ENCODE measurements at places on chromosomes 2 and 18.

DNA sequence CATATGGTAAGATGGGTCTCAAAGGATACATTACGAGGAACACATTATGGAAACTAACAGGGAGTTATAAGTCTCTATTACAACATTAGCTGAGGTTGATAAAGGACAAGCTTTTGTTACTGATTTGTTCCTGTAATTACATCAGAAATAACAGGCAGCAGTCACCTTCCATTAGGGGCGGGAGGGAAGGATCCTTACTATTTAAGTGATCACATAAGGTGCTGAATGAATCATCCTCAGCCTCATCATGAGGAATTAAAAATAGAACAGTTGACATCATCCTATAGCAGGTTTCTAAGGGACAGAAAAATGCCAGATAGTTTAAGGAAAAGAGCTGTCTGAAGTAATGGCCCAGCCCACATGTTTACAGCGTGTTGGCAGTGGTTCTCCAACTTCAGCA is 86.9 kb upstream of the MGAT5 start:
- DNase-seq = no peak

DNA sequence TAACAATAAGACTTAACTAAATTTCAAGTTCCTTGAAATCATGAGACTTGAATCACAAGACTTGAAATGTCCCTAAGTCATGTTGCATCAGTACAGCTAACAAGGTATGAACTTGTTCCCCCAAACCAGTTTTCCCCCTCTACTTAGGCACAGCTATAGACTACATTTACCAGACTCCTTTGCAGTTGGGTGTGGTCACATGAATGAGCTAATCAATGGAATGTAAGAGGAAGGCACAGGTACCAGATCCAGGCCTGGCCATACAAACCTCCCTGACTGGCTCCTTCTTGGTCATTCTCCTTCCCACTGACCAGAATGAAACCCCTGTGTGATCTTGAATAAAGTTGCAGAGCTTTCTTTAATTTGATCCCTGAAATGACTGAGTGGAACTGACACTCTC is 77.8 kb downstream of the DNER start:
- no peak for DNase-seq

GRCh38 chr2:64453770-64454385 is at the start of gene LGALSL:
LGALSL (plus strand) TSS chr2:64454162; CDS start chr2:64454546, 384 bp downstream.
- DNase-seq = no peak

DNA sequence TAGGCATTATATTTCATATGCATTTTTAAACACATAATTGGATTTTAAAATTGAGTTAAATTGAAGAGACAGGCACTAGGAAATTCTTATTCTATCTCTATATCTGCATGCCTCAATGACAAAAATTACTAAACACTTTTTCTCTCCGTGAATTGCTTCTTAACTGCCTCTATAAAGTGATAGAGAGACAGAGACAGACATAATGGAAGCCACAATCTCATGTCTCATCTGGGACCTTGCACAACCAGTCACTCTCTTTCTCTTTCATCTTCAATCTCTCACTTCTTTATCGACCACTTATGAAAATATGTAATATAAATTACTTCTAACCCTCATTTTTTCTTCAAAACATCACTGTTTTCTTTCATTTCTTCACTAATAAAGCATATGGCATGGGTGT is 238.9 kb upstream of the ZNF804A start:
- DNase-seq = no peak

- no peak for DNase-seq
These were observed 569 bp downstream of the TMX3 start for GRCh38 chr18:68714366-68714711.

DNA sequence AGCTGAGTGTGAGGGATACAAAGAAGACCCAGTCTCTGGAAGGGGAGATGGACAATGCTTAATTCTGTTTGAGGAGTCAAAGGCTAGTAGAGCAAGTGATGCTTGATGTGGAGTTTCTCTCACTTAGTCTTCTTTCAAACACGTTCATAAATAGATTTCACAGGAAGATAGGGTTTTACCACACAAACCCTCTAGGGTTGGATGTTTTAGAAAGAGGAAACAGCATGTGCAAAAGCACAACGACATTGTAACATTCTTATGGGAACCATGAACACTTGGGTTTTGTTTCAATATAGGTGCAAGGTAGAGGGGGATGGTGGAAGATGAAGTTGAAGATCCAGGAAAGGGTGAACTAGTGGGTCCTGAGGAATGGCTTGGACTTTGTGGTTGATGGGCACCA is 10.8 kb upstream of the EFEMP1 start:
- no peak for DNase-seq

DNA sequence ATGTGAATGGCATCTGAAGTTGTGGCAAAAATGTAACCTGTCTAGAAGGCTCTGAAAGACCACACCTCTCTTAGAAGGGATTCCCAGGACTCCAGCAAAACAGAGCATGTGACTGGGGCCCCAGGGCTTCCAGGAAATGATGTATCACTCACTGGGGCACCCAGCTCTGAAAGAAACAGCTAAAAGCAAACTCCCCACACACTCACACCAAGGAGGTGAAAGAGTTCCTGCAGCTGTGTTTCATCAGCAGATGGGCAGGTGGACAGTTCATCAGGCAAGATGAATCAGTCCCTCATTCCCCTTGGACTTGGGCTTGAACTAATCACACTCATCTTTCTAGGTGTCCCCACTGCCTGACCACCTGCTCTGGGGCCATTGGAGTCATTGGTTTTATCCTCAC is 76.2 kb downstream of the CCBE1 start:
- no peak for DNase-seq

GRCh38 chr2:218039171-218039570 is 29.9 kb upstream of the RUFY4 start:
- no peak for DNase-seq

DNA sequence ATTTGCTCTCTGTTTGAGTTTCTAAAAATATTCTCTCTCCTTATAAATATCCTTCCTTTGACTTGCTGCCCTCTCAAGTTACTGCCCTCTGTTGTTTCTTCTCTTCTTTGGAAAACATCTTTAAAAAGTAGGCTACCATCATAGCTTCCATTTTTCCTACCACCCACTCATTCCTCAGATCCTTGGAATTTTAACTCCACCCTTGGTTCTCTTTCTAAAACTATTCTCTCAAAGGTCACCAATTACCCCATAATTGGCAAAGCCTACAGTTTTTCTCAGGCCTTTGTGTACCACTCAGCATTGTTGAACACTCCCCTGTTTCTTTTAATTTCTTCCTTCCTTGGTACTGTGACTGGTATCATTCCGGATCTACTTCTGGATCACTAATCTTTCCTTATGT is 43.0 kb upstream of the ITGAV start:
- DNase-seq = no peak

DNA sequence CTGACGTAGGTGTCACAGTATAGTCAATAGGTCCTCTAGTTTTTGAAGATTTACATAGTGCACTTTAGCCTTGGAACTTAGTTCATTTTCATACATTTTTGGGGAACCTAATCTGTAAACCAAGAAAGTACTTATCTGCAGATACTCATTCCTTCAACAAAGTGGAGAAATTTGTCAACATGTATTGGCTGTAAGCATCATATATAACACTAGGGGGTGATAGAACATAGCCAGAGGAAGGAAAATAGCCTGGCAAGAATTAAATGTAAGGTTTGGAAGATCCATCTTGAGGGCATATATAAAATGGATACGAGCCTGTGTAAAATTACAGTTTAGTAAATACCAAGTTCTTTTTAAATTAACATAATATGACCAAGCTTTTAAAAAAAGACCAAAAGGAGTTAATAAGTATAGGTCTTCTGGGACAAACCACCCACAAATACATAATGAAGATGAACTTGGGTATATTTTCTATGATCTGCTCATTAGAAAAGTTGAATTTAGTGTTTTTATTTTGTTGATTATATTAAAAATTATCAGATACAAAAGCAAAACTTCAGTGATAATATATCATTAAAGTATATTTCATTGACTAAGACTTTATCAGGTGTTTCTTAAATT is 18.2 kb downstream of the RPL37A start:
- DNase-seq = no peak
